ENCODE measurements at places on chromosomes 5 and 9.
A peak's percentile ranks its signal among the peaks of the same experiment; 100 is the strongest.

DNA sequence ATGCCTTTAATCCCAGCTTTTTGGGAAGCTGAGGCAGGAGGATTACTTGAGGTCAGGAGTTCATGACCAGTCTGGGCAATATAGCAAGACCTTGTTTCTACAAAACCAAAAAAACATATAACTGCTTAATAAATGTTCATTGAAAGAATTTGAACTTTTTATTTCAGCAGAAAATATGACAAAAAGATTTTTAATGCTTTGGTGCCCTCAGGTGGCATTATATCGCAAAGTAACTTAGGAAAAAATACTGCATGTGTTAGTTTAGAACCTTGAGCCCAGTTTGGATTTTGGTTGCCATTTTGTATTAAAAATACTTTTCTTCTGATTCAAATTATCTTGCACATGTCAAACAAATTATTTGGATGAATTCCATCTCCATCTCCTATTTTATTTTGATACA, 103.2 kb downstream of the GPBP1 start:
- no peak for DNase-seq

DNA sequence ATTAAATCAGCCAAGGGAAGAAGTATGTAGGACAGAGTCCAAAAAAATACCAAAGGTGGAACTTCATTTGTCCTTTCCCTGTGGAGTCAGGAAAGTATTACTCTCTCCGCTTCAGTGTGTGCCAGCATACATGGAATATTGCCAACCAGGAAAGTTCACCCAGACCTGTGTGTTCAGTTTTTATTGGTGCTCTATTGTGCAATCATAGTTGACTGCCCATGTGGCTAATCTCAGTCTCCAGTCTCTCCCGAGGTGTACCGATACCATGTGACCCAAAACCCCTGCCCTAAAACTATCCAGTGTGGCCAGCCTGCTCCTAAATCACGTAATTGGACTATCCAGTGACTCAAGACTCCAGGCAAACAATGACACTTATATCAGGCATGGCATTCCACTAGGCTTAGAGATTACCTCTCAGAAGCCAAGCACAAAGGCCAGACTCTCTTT, 38.8 kb downstream of the NFX1 start:
- DNase-seq = no peak

GRCh38 chr5:60382716-60383115, 317.2 kb downstream of the DEPDC1B start:
- DNase-seq = no peak

GRCh38 chr9:107707915-107708441, 218.4 kb upstream of the KLF4 start:
- peak; percentile 77 for DNase-seq

- DNase-seq = no peak
These were observed 24.6 kb downstream of the SERINC5 start for GRCh38 chr5:80231243-80231642.

DNA sequence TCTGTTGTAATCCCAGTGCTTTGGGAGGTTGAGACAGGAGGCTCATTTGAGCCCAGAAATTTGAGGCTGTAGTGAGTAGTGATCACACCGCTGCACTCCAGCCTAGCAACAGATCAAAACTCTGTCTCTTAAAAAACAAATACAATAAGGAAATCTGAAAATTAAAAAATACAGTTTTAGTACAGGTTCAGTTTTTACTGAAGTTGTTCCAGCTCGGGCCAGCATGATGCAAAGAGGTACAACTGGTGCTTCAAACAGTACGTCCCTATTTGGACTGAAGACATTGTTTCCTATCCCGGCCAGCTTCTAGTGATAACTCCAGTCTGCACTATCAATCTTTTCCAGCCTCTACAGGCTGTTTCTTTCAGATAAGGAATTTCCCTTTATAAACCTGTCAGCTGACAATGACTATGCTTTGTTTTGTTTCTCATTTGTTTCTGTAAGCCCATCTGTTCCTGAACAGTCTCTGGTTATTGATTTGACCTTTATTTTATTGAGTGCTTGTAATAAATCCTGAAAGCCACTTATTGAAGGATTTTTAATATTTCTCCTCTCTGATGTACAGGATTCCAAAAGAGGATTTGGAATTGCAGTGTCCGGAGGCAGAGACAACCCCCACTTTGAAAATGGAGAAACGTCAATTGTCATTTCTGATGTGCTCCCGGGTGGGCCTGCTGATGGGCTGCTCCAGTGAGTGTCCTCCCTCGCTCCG, 41.9 kb downstream of the TJP2 start:
- no peak for DNase-seq

- DNase-seq = no peak
These were observed 10.7 kb downstream of the SLC35A4 start for GRCh38 chr5:140575309-140575708.

GRCh38 chr9:137502008-137502911, 43.1 kb upstream of the NSMF start:
- DNase-seq = no peak

DNA sequence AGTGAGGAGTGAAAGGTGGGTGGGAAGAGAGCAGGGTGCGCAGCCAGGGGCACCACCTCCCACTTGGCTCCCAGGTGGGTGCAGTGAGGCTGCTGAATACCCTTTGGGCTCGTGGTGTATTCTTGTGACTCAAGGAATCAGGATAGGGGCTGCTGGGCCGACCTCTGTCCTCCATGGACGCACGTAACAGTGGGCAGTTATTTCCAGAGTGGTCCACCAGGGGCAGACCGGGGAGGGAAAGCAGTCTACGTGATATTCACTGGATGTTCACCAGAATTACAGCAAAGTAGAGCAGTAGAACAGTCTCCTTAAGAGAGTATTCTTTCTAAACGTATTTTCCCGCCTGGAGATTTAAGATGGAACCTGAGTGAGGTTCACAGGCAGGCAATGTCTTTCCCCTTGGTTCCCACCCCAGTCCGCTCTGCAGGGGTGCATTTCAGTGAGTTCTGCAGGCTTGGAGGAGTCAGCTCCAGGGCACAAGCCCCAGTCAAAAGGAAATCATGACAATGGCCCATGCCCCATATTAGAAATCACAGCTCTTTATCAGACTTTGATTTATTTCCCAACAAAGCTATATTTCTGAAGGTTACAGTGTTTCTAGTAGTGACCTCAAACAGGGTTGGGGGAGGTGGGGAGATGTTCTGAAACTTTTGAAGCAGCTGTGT, 88.7 kb downstream of the SYK start:
- no peak for DNase-seq

- DNase-seq = no peak
These were observed 90.8 kb downstream of the LNPEP start for GRCh38 chr5:97026721-97027120.

- DNase-seq = no peak
These were observed 1.9 kb upstream of the KIF3A start for GRCh38 chr5:132739232-132739631.

DNA sequence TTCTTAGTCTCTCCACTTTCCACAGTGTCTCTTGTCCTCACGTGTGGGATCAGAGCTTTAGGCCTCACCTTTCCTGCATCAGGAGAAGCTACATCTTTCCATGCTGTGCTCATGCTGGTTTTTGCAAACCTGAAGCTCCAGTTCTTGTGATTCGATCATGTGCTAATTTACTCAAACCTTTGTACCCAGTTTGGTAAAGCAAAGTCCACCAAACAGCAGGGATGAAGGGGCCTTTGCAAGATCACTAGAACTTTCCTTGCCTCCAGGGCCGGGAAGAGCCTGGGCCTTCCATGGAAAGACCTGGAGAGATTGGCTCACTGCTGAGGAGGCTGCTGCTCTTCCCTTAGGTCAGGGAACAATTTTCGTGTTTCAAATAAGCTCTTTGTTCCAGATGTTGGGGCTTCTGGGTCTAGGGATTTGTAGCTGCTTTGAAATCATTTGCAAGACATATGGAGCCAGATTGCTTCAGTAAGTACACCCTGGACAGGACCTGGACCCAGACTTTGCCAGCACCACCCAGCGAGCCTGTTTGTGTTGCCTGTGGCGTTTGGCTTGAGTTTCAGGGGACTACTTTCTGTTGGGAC, 18.7 kb upstream of the SPATA31E1 start:
- no peak for DNase-seq

GRCh38 chr5:89513299-89514044, 630.5 kb upstream of the MEF2C start:
- no peak for DNase-seq

DNA sequence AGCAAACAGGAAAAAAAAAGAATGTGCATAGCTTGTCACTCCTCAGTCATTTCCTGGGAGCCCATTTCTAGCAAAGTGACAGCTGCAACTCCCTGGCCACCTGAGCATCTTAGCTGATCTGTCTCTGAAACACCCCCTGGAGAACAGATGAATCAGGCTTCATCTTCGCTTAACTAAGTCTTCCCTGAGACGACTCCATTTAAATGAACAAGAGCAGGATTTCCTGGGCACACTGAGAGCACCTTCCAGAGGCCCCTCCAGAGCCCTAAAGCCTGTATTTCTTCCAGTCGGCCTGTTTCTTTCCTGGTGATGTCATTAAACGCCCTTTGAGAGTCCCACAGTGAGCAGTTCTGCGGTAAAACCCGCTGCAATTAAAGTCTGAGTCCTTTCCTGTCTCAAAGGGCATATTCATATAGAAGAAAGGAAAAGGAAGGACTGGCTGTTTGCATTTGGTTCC, 13.9 kb downstream of the TGFBI start:
- DNase-seq = no peak

DNA sequence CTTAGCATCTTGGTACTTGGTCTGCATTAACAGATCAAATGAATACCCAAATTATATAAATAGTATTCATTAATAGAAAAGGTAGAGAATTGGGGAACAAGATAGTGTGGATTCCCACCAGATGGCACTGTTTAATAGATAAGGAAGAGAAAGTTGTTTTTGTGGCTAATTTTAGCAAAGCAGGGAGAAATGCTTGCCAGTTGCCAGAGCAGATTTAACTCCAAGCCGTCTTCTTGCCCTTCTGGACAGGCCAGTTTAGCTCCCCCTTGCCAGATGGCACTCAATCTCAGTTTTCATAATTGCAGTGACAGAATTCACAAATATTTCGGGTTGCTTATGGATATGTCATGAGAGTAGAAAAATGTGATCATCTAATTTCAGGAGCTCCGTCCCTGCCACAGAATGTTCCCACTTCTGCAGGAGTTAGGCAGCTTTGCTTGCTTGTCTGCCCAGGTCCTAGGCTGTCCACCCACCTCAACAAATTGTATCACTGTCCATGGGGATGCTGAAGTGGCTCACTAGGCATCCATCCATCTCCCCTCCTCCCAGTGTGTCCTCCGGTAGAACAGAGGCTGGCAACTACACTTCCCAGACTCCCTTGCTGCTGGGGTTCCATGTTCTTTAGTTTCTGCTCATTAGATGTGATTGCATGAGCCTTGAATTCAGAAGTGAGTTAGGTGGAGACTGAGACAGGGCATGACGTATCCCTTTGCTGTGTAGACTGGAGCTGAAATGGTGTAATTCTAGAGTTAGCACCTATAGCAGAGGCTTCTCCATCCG, 11.8 kb upstream of the HEXB start:
- no peak for DNase-seq

DNA sequence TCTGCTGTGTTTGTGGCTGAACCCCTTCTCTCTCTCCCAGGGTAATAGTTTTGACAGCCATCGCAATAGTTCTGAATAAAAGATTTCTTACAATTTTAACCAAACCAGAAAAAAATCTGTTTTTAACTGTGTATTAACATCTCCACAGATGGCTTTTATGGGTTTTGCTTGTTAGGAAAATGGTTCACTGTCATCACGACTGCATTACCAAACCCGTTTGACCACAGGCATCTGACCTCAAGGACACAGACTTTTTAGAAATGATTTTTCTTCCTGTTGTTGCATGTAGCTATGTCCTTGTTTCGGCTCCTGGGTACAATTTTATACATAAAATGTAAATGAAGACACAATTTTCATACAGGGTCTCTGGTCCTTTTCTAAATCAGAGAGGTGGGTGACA, 316.1 kb downstream of the IRX1 start:
- no peak for DNase-seq

- no peak for DNase-seq
These were observed 112.9 kb downstream of the SLC1A3 start for GRCh38 chr5:36719282-36719681.

DNA sequence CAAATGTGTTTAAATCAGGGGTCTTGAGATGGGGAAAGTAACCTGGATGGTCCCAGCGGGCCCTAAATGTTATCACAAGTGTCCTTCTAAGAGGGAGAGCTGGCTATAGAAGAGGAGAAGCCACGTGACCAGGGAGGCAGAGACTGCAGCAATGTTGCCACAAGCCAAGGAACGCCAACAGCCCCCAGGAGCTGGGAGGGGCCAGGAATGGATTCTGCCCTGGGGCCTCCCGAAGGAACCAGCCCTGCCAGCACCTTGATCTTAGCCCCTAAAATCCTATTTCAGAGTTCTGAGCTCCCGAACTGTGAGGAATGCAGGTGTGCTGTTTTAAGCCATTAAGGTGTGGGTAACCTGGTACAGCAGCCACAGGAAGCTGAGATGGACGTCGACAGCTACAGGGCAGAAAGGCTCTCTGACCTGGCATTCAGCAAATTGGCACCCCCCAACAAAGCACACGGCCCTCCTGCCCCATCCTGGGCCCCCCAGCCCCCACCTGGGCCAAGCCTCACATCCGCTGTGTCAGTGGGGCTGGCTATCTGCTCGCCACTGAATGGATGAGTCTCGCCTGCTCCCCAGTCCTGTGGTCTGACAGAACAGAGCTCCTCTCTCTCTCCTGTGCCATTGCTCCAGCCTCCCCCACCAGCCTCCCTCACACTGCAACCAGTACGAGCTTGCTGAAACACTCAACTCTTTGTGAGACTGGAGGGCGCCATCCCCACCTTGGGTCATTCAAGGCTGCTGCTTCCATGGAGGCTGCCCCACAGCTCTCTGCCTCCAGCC, 78.8 kb downstream of the ADAMTS2 start:
- no peak for DNase-seq

GRCh38 chr5:169905017-169905416, 75.3 kb downstream of the INSYN2B start:
- no peak for DNase-seq

DNA sequence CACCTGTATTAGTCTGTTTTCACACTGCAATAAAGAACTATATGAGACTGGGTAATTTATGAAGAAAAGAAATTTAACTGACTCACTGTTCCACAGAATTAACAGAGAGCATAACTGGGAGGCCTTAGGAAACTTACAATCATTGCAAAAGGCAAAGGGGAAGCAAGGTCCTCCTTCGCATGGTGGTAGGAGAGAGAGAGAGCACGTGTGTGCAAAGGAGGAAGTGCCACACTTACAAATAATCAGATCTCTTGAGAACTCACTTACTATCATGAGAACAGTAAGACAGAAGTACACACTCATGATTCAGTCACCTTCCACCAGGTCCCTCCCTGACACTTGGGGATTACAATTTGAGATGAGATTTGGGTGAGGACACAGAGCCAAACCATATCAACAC, 258.7 kb downstream of the TRIM32 start:
- no peak for DNase-seq

GRCh38 chr5:166962461-166962860, 1329.0 kb upstream of the WWC1 start:
- no peak for DNase-seq

GRCh38 chr5:1824109-1824821, 23.1 kb downstream of the NDUFS6 start:
- DNase-seq = no peak

Data from SW 1271 (cell line).